WTC11 (cell line): ENCODE measurements at places on chromosomes 2 and 18. TPM values are rescaled to one million over a fixed set of nuclear protein-coding genes. Genes with fewer than 3 reads are reported as not detected.

The SCN7A gene
- total RNA-seq = 0.14 to 0.32 TPM (median 0.17 TPM) in 3 replicates

The GPR17 gene
- not detected in 3 replicates for total RNA-seq

DNA sequence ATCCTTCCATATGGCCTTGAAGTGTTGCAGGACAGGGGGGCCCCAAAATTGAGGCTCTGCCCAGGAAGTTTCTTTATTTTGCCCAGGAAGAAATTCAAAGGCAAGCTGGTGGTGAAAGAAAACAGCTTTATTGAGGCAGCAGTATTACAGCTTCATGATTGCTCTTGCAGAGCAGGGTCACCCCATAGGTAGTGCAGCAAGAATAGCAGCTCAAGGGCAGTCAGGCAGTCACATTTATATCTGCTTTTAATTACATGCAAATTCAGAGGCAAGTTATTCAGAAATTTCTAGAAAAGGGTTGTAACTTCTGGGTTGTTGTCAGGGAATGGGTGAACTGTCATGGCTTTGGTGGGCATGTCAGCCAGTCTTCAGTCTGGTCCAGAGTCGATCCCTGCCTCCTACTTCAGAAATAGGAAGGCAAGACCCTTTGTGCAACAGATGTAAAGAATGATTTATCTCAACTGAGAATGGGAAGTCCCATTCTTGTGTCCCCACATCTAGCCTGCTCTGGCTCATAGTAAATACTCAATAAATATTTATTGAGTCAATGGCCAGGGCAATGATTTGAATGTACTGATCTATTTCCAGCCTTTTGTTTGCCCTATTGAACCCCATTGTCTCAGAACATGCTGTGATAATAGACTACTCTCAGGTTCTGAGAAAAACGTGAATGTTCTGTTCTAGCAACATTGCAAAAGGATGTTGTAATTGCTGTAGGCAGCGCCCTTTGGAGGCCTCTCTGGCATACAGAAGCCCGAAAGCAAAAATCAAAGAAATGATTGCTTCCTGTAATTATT, 129.8 kb downstream of the MYO3B start:
- no peak overlapping the region for H3K27ac ChIP-seq
- no peaks in the 10 kb centered on the region for H3K36me3 ChIP-seq
- H3K27me3 ChIP-seq = no peaks in the 10 kb centered on the region
- H3K4me1 ChIP-seq = peaks cover 4% of the 10 kb centered on the region; the same call in 1 of the 2 replicates
- no peak overlapping the region for H3K4me3 ChIP-seq

DNA sequence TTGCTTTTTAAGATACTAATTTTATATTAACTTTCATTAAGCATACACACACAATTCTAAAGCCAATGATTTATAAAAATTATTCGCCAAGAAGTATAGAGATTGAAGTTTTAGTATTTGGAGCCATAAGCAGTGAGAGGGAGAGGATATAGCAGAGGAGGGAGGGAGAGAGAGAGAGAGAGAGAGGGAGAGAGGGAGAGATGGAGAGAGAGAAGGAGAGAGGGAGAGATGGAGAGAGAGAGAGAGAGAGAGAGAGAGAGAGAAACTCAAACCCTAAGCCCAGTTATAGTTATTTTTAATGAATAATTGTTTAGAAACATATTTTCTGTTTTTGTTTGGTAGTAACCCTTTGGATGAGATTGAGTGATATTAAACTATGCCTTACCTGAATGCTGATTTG, 5.3 kb downstream of the TWIST2 start:
- no peak overlapping the region for H3K27ac ChIP-seq
- DNase-seq = no peak
- peaks cover 44% of the 10 kb centered on the region for H3K27me3 ChIP-seq
- no peak overlapping the region for H3K4me3 ChIP-seq
- peaks cover 23% of the 10 kb centered on the region for H3K4me1 ChIP-seq

The SKOR2 gene
- 0.34 to 1.3 TPM (median 0.37 TPM) in 3 replicates for total RNA-seq

- H3K27me3 ChIP-seq = no peaks in the 10 kb centered on the region
- no peak overlapping the region for H3K27ac ChIP-seq
- H3K4me3 ChIP-seq = no peak overlapping the region
- H3K4me1 ChIP-seq = peaks cover 4% of the 10 kb centered on the region; the same call in 1 of the 2 replicates
- DNase-seq = no peak
- no peaks in the 10 kb centered on the region for H3K36me3 ChIP-seq
Measured at GRCh38 chr2:140550821-140551220, 1580.0 kb downstream of the LRP1B start.

The DYSF gene
- total RNA-seq = 14.8 to 15.5 TPM (median 15.0 TPM) in 3 replicates

GRCh38 chr18:25425024-25425423, 73.1 kb upstream of the ZNF521 start:
- no peaks in the 10 kb centered on the region; the same call in 1 of the 2 replicates for H3K36me3 ChIP-seq
- H3K27ac ChIP-seq = no peak overlapping the region
- H3K4me3 ChIP-seq = no peak overlapping the region
- H3K27me3 ChIP-seq = no peaks in the 10 kb centered on the region; the same call in 1 of the 2 replicates
- peaks cover 13% of the 10 kb centered on the region for H3K4me1 ChIP-seq

The LINC00305 gene
- total RNA-seq = not detected in 3 replicates

The ZNF892 gene
- total RNA-seq = 9.4 to 10.8 TPM (median 10.3 TPM) in 3 replicates

GRCh38 chr18:63312737-63313395, 6.7 kb downstream of the BCL2 start:
- H3K4me1 ChIP-seq = peaks cover under 1% of the 10 kb centered on the region; the same call in 1 of the 2 replicates
- peaks cover 17% of the 10 kb centered on the region for H3K27me3 ChIP-seq
- no peak for DNase-seq
- H3K36me3 ChIP-seq = no peaks in the 10 kb centered on the region
- no peak overlapping the region for H3K4me3 ChIP-seq

DNA sequence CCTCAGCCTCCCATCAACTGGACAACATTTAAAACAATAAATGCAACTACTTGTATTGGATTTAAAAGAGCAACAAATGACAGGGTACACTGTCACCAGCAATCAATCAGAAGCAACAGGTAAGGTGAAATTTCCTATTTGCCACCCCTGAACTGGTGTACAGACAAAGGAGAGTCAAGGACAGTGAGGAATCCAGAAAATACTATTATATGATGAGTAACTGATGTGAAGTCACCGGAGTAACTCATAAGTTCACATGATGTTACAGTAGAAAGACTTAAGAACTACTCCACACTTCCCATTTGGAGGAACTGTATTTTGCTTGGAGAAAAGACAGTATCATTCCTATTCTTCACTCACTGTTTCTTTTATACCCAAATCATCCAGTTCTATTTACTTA, 4.1 kb upstream of the STAT1 start:
- H3K27me3 ChIP-seq = peaks cover 11% of the 10 kb centered on the region; the same call in 1 of the 2 replicates
- H3K36me3 ChIP-seq = no peaks in the 10 kb centered on the region
- H3K4me1 ChIP-seq = no peaks in the 10 kb centered on the region

- H3K4me1 ChIP-seq = no peaks in the 10 kb centered on the region
- H3K4me3 ChIP-seq = no peak overlapping the region
- no peak for DNase-seq
- peaks cover 10% of the 10 kb centered on the region; the same call in 1 of the 2 replicates for H3K27me3 ChIP-seq
- peaks cover 25% of the 10 kb centered on the region for H3K36me3 ChIP-seq
Measured at GRCh38 chr2:88810488-88810887, 119.0 kb downstream of the RPIA start.

The LYPD6B gene
- total RNA-seq = 1.6 to 1.9 TPM (median 1.8 TPM) in 3 replicates

GRCh38 chr18:35407871-35408481, 30.8 kb upstream of the ZNF396 start:
- H3K27me3 ChIP-seq = peaks cover 6% of the 10 kb centered on the region
- no peak overlapping the region for H3K27ac ChIP-seq
- H3K36me3 ChIP-seq = no peaks in the 10 kb centered on the region
- no peak for DNase-seq

GRCh38 chr2:9089831-9090230, 86.3 kb upstream of the MBOAT2 start:
- DNase-seq = no peak
- H3K4me3 ChIP-seq = no peak overlapping the region
- H3K27ac ChIP-seq = no peak overlapping the region
- no peaks in the 10 kb centered on the region for H3K36me3 ChIP-seq
- peaks cover 15% of the 10 kb centered on the region for H3K27me3 ChIP-seq

DNA sequence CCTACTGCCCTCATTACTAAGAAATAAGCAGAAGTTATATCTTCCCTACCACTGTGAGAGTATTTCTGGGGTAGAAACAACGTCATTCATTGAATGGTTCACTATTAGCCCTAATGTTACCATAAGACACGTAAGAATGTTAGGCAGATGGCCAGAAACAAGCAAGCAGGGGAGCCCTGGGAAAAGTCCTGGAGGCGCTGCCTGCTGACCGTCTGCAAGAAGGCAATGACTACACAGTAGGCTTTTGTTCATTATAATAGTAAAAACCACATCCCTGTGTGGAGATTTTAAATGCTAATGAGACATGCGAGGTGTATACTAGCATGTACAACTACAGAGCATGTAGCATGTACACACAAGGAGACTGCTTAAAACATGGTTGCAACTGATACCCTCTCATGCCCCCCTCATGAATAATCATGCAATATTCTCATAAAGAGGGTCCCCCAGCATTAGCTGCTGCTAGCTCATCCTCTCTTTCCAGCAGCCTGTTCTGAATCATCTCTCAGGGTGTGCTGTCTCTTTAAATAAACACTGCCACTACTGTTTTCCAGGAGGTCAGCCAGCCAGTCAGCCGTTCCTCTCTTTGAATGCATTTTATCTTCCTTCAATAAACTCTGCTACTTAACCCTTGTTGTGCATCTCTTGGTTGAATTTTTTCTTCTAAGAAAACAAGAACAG, 23.6 kb downstream of the SUCLG1 start:
- H3K4me1 ChIP-seq = peaks cover 11% of the 10 kb centered on the region
- DNase-seq = no peak
- no peaks in the 10 kb centered on the region for H3K27me3 ChIP-seq
